ENCODE measurements at places on chromosomes 2 and 18.
A peak's percentile ranks its signal among the peaks of the same experiment; 100 is the strongest.

- no peak for DNase-seq
These were observed 100.1 kb upstream of the ASAP2 start for GRCh38 chr2:9106338-9107167.

GRCh38 chr2:24986372-24986771 lies 14.6 kb upstream of the DNAJC27 start:
- no peak for DNase-seq

DNA sequence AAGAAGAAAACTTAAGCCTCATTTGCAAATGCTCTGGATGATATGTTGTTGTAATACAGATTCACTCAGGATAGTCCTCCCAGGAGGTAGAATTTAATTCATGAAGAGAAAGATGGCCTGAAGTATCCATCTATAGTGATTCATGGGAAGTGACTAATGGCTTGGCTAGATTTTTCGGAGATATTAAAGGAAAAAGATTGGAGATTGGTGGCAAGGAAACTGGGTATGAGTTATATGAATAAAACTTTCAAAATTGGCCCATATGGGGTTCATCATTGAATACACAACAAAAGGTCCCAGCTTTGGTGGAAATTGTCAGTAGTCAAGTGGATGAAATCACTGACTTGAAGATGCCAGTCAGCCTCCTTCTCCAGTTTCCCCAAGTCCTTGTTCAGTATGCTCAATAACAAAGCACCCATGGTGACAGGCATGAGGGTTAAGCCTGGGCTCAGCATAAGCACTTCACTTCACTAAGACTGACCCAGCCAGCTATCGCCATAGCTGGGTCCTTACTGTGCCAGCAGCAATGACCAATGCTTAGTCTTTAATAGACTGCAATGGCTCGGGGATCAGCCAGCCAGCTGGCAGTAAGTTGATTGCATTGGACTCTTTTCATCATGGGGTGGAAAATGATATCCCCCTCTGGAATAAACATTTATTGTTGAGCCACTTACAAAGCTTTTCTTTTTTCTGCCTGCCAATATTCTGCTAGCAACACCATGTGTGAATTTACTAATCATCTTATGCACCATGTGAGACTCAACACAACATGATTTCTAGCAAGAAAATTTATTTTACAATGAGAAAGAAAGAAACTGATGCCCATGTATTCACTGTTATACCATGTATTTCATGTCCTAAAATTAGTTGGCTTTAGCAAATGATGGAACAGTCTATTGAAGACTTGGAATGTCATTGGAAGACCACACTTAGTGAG lies 176.6 kb upstream of the TACR1 start:
- no peak for DNase-seq

GRCh38 chr2:186569897-186570296 lies 20.0 kb upstream of the ITGAV start:
- DNase-seq = no peak

DNA sequence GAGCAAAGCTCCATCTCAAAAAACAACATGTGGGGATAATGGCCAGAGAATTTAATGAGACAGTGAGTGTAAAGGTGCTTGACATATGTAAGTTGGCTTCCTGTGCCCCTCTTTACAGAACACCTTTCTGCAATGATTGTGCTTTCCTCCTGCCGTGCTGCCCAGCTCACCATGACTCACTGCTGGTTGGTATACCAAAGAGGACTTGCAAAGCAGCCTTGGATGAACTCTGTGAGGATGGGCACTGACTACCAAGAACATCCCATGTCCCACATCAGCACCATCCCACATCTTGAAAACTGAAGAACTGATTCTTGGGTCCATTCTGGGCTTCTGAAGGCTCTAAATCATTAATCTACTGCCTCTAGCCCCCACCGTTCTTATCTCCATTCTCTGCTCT lies 52.2 kb downstream of the NGEF start:
- no peak for DNase-seq

- no peak for DNase-seq
These were observed 59.9 kb upstream of the PID1 start for GRCh38 chr2:229330952-229331351.

DNA sequence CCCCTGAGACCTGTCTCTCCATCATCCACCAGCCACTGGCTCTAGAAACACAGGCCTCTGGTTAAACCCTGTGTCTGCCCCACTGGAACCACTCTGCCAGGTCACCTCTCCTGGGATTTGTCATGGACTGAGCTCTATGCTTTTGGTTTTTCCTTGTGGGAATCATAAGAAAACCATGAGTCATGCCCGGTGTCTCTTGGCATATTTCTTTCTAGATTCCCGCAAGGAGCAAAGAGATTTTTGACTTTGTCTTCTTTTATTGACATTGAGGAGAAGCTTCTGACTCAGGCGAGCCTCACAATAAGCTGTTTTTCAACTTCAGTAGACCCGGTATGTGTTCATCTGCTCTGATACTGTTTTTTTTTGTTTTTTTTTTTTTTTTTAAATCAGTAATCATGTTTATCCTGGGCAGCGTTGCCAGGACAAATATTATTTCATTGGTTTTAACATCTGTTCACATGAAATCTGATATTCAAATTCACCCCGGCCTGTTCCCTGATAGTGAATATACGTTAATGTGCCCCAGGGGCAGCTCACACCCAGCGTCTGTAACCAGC lies 207.1 kb downstream of the ACKR3 start:
- DNase-seq = no peak

- DNase-seq = no peak
These were observed 70.1 kb downstream of the TSHZ1 start for GRCh38 chr18:75280427-75281280.

GRCh38 chr2:17588031-17588430 lies 47.5 kb downstream of the VSNL1 start:
- no peak for DNase-seq

- DNase-seq = no peak
These were observed 111.9 kb downstream of the AP1S3 start for GRCh38 chr2:223725494-223725893.

DNA sequence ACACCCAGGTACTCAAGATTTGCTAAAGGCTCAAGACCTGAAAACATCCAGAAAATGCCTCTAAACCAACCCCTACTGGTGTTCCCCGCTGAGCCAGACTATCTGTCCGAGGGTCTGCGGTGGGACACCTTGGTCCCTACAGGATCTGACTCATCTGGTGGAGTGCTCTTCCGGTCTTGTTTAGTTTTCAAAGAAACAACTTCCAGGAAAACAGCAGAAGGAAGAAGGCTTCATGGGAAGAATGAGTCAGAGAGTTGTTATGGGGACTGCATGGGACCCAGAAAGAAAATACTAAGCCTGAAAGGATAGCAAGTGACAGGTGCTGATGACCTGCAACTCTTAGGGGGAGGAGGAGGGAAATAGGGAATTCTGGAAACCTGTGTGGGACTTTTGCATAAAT lies 41.3 kb downstream of the ZFP36L2 start:
- no peak for DNase-seq

GRCh38 chr2:205699515-205700289 lies 17.4 kb downstream of the NRP2 start:
- no peak for DNase-seq

GRCh38 chr2:162365392-162365791 lies 21.5 kb downstream of the GCA start:
- DNase-seq = no peak

DNA sequence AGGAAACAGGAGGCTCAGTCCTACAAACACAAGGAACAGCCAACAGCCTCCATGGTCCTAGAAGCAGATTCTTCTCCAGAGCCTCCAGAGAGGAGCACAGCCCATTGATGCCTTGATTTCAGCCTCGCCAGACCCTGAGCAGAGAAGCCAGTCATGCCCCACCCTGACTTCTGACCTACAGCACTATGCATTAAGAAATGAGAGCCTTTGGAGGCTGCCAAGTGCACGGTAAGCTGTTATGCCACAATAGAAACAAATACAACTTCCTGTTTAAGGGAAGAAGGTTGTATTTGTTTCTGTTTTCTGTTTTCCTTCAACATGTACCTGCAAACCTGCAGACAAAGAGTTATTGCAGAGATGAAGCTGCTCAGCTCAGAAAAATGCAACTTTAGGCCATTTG lies 181.3 kb upstream of the AGAP1 start:
- no peak for DNase-seq

GRCh38 chr2:169818241-169818640 lies 6.5 kb downstream of the METTL5 start:
- DNase-seq = no peak

DNA sequence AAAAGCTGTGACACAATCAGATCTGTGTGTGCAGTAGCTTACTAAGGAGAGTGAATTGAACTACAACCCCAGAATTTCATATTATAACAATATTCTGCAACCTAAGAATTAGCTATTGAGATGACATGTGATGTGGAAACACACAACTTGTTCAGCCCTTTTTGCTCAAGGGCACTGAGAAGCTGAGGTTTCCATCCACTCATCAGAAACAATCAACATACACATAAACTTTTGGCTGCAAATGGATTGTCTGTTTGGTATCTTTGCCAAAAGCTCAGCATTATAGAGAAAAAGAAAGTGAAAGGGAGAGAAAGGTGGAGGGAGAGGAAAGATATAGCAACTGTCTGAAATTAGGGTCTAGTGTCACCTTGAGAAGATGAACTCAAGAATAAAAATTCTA lies 117.2 kb upstream of the KLF7 start:
- DNase-seq = no peak

DNA sequence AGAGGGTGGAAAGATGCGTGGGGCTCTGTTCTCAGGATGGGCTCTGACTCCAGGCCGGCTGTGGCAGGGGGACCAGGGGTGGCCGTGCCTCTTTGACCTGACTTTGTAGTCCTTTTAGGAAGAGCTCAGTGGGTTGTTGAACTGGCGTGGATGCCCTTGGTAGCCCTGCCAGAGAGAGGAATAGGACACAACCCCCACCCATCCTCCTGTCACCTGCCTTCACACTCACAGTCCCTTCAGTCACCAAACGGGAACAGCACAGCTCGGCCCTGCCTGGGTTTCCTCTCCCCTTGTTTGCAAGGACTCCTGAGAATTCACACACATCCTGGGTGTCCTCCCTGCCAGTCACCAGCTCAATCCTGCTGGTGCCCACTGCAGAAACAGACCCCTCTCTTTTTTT lies 20.1 kb upstream of the MRPL33 start:
- no peak for DNase-seq

- no peak for DNase-seq
These were observed 48.2 kb upstream of the PPM1B start for GRCh38 chr2:44120428-44120827.

GRCh38 chr18:9211955-9212354 lies 75.4 kb downstream of the ANKRD12 start:
- no peak for DNase-seq

GRCh38 chr18:33665187-33665586 lies 87.2 kb downstream of the ASXL3 start:
- no peak for DNase-seq

DNA sequence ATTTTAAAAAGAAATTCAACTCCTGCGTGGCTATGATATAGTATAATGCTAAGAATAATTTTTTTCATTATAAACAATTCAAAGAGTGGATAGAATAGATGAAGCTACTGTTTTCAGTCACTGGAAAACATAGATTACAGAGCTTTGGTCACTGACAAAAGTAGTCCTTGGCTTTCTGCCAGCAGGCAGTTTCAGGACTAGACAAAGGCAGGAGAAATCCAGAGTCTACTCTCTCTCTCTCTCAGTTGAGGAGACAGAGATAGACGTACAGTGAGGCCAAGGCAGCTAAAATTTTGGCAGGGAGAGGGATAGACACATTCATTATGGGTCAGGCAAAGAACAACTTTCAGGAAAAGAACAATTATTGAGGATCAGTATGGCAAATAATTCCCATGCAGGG lies 491.4 kb upstream of the CRIM1 start:
- DNase-seq = no peak

GRCh38 chr18:44197832-44198611 lies 482.7 kb upstream of the SETBP1 start:
- no peak for DNase-seq

DNA sequence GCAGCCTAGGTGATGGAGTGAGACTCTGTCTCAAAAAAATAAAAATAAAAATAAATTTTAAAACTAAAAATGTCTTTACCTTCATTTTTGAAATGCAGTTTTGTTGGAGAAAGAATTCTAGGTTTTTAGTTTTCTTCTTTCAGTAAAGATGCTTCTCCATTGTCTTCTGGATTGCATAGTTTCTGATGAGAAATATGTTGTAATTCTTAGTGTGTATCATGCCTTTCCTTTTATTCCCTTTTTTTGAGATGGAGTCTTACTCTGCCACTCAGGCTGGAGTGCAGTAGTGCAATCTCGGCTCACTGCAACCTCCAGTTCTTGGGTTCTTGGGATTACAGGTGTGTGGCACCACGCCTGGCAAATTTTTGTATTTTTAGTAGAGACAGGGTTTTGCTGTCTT lies 130.0 kb upstream of the FBXO11 start:
- no peak for DNase-seq

GRCh38 chr18:25675123-25675850 lies 323.3 kb upstream of the ZNF521 start:
- no peak for DNase-seq

DNA sequence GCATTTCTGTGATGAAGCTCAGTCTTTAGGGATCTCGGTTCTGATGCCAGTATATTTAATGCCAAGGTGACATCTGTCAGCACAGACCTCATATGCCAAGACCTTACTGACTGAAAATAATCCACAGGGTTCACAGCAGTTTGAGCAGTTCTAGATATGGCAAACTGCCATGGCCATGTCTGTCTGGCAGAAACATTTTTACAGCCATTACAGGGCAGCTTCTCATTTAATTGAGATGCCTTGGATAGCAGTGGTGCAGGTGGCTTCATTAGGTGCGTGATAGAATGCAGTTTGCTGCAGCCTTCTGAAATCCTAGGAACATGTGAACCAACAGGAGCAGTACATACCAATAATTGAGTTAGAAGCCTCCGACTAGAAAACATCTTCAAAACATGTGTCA lies 510.6 kb downstream of the XIRP2 start:
- DNase-seq = no peak

- no peak for DNase-seq
These were observed 123.2 kb downstream of the TMEM17 start for GRCh38 chr2:62382757-62383156.

- no peak for DNase-seq
These were observed 99.8 kb upstream of the NEUROD1 start for GRCh38 chr2:181780047-181780651.

- DNase-seq = no peak
These were observed 6.1 kb upstream of the ST6GAL2 start for GRCh38 chr2:106892048-106892447.

DNA sequence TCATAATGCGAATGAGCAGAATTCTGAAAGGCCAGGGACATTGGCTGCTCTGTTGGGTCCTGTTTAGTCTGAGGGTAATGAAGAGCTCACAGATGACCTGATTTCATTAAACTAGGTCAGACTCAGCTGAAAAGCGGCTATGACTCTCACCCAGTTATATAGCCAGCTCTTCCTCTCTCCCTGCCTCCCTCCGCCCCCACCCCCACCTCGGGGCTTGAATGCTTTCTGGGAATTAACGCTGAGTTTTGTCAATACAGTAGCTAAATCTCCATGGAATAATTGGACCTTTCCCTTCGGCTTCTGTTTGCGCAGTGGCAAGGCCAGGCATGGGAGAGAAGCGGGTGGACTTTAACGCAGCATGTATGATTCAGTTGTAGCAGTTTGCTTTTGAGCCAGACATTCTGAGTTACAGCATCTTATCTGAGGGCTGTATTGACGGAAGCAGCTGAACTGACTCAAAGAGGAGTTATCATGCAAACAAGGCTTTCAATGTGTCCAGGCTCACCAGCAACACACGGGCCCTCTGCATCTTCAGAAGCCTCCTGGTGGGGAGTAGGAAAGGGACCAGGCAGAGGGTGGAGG lies 110.6 kb downstream of the MYCN start:
- DNase-seq = peak; percentile 70

GRCh38 chr2:175161-175786 lies 88.6 kb downstream of the SH3YL1 start:
- no peak for DNase-seq

GRCh38 chr2:54657664-54658083 lies 65.8 kb upstream of the EML6 start:
- peak; percentile 14 for DNase-seq
